ENCODE measurements at places on chromosomes 6 and 20.

- DNase-seq: no peak
Observed at GRCh38 chr20:61268024-61268423, 16.0 kb downstream of the CDH4 start.

GRCh38 chr6:491233-491632 is 99.7 kb downstream of the IRF4 start:
- DNase-seq: no peak

- peak; percentile 30 for DNase-seq
Observed at GRCh38 chr6:112150363-112150762, 63.0 kb downstream of the FAM229B start.

DNA sequence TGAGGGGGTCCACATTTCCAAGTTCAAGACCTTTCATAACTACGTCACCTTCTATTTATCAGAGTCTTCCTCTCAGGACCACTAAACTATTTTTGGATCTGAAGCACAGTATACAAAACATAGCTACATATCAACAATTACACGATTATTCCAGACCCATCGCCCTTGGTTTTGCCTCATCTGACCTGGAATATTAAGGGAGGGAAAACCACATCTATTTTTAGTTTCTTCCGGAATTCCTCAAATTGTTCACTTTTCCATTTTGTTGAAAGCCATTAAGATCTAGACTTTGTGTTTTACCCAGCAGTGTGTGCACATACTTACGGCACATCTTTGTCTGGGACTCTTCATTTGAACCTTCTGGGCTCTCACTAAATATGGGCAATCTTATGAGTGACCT is 12.0 kb upstream of the ADGRF5 start:
- DNase-seq: no peak

DNA sequence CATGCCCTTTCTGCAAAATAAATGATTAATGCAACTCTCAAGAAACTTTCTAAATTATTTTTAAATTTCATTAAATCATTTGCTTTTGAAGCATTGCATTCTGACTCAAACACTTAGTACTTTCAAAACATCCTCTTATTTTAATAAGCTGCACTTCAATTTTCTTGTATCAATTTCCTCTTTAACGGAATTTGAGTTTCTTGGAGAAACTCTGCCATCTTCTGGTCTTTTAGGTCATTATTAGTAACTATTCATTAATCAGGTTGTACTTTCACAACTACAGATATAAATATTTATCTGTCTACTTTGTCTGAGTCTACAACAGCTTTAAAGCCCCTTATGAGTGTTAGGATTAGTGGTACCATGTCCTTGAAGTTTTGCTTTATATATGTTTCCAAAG is 30.2 kb downstream of the TMX4 start:
- no peak for DNase-seq

GRCh38 chr6:166143011-166143410 is 24.6 kb downstream of the TBXT start:
- DNase-seq: no peak

GRCh38 chr6:142929751-142930358 is 15.1 kb downstream of the HIVEP2 start:
- peak; percentile 18 for DNase-seq

DNA sequence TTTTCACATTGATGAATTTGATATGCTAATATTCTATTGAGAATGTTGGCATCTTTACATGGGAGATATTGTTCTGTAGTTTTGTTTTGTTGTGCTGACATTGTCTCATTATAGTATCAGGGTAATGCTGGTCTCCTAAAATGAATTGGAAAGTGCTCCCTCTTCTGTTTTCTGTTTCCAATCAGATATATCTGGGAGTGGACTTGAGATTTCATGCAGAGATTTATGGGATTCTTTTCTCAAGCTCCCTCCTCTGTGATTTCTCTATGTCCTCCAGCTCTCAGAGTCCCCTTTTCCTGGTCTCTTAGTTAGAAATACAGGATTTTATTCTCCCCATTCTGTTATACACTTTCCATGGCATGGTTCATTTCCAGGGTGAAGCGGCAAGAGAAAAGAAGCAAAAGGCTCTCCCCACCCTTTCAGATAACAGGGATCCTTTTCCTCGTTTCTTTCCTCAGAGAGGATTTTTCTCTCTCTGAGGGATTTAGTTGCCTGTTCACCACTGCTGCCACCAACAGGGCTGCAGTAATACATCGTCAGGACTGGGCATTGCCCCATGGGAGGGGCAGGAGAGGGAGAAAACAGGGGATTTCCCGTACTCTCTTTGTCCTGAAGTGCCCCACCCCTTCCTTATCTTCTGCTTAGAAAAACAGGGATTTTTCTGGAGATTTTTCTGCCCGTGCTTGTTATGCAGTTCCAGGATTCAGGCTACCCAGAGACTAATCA is 59.3 kb upstream of the STMND1 start:
- DNase-seq: peak; percentile 32

DNA sequence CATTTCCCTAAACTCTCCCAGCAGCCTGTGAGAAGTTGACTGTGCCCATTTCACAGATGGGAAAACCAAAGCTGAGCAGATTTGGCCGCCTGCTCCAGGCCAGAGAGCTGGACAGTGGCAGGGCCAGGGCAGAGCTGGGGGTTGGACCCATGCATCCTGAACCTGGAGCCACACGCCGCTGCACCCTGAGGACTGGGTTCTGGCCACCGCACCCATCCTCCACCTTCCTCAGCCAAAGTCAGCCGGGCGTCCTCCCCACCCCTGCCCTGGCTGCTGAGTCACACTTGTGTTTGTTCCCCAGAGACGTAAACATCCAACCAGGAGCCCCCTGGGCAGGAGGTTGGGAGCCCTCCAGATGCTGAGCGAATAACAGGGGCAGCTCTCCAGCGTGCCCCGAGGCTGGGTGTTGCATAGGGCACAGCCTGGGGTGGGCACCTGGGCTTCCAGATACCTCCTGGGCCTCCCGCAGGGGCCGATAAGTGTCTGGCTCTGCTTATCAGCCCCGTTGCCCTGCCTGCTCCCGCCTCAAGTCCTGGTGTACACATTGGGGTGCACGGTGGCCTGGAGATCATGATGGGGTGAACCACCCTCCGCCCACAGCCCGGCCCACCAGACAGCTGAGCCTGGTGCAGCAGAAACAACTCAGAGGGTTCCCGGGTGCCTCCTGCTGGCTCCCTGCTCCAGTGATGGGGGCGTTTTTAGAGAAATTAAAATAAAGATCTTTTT is 23.8 kb downstream of the RBM38 start:
- no peak for DNase-seq

DNA sequence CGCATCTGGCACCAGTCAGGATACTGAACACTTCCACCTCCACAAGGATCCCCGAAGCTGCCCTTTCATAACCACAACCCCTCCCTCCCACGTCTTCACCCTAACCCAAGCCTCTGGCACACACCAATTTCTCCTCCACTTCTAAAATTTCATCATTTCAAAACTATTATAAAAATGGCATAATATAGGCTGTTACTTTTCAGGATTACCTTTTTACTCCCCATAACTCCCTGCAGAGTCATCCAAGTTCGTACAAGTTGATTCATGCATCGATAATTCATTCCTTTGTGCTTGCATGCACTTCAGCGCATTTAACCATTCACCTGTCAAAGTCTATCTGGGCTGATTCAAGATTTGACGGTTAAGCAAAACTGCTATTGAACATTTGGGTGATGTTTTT is 30.6 kb upstream of the LY86 start:
- DNase-seq: no peak

GRCh38 chr20:53208110-53208832 is 236.1 kb downstream of the TSHZ2 start:
- no peak for DNase-seq

- no peak for DNase-seq
Observed at GRCh38 chr20:8938532-8938931, 130.4 kb upstream of the PLCB4 start.

- DNase-seq: no peak
Observed at GRCh38 chr6:162251257-162251656, 476.3 kb downstream of the PRKN start.

GRCh38 chr6:71533939-71534379 is 245.3 kb downstream of the OGFRL1 start:
- peak; percentile 38 for DNase-seq

All from HCEC 1CT (cell line).